ENCODE measurements at places on chromosomes 16 and 17.

DNA sequence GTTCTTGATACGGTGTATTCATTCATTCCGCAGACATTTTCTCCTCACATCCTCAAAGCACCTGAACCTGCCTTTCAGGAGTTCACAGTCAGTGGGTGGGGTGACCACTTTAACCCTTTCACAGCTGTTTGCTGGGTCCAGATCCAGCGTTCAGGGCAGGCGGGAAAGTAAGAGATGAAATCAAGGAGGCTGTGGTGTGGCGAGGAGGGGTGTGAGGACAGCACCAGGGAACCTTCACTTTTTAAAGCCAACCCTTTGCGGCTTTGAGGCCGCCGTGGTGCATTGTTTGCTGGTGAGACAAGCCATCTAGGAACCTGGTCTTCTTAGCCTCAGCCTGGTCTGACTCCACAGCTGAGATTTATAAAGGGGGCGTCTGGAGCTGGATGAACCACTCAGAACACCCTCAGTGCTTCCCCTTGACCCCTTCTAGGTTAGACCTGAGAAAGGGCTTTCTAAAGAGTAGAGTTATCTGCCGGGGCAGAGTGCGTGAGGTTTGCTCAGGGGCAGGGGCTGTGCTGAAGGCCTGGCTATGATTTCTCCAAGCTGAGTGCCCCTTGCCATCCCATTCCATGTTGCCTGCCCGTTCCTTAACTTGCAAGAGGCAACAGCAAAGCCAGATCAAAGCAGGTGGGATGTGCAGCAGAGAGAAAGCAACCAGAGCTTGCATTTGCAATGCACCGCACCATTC is 933 bp downstream of the CCR7 start:
- no peak overlapping the region for H3K27ac ChIP-seq
- H3K4me1 ChIP-seq: no peaks in the 10 kb centered on the region
- DNase-seq: no peak
- H3K4me3 ChIP-seq: no peak overlapping the region
- peaks cover 11% of the 10 kb centered on the region for H3K27me3 ChIP-seq

DNA sequence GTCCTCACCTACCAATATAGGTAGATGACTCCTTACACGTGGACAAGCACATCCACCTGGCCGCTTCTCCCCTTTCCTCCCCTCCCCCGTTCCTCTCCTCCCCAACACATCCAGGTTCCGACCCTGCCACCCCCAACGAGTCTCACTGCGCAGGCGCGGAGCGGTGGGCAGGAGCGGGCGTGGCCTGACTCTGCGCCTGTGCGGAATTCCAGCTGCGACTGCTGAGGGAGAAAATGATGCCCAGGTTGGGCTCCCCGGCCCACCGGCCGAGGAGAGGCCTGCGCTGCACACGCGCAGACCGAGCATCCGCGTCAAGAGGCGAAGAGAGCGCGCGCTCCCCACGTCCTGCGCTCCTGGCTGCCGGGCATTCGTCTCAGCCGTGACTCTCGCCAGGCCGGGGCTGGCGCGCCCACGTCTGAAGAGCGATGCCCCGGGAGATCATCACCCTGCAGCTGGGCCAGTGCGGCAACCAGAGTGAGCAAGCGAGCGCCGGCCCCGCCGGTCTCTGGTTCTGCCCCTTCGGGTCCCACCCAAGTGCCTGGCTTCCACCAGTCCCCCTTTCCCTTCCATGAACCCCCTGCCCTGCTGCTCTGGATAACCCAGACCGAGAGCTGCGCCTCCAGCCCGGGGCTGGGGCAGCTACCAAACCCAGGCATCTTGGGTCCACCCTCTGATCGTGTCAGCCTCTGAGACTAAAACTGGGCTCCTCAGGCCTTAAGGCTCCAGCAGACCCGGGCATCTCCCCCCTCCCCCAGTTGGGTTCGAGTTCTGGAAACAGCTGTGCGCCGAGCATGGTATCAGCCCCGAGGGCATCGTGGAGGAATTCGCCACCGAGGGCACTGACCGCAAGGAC is at the start of gene TUBG2:
Gene TUBG2 (plus strand): TSS at position 206 of the 853 bp plus-strand sequence. CDS start 220 bp downstream, at position 426.
- H3K27ac ChIP-seq: no peak within 1 kb of the TSS
- H3K36me3 ChIP-seq: no peaks in the 10 kb centered on the region
- peaks cover 7% of the 10 kb centered on the region for H3K27me3 ChIP-seq
- DNase-seq: peak; percentile 67

- no peak for DNase-seq
- no peak overlapping the region for H3K4me3 ChIP-seq
- no peaks in the 10 kb centered on the region for H3K27me3 ChIP-seq
- no peaks in the 10 kb centered on the region for H3K4me1 ChIP-seq
- H3K27ac ChIP-seq: no peak overlapping the region
These were observed 34.0 kb upstream of the GOT2 start for GRCh38 chr16:58768145-58768544.

DNA sequence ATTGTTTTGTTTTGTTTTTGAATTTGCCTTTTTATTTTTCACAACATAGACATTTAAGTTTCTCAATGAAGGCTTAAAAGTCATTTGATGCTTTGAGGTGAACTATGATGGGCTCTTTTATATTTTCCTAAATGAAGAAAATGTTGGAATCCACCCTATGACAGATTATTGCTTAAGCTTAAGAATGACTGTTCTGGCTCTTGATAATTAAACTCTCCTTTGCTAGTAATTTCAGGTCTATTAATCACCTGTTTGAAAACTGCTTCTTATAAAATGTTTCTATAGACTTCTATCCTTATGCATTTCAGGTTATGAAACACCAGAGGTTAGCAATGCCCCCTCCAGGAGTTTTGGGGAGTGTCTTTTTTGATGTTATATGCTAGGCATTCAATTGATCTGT is 424.1 kb upstream of the DYNLRB2 start:
- H3K4me3 ChIP-seq: no peak overlapping the region
- no peak for DNase-seq
- no peak overlapping the region for H3K27ac ChIP-seq

DNA sequence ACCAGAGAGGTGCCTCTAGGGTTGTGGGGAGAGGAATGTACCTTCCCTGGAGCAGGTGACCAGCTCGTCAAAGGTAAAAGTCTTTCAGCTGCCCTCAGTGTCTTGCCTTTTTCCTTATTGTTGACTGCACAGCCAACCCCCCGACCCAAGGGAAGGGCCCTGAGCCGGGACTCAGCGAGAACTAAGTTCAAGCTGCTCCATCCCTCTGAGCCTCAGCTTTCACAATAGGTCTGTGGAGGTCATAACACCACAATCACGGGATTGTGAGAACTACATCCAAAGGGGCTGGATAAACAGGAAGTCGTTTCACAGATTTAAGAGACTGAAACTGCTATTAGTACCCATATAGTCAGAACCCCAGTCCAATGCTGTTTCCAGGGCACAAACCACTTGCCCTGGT is 2.6 kb upstream of the KRT36 start:
- H3K4me3 ChIP-seq: no peak overlapping the region
- no peaks in the 10 kb centered on the region for H3K36me3 ChIP-seq
- no peak for DNase-seq
- peaks cover 24% of the 10 kb centered on the region for H3K4me1 ChIP-seq

DNA sequence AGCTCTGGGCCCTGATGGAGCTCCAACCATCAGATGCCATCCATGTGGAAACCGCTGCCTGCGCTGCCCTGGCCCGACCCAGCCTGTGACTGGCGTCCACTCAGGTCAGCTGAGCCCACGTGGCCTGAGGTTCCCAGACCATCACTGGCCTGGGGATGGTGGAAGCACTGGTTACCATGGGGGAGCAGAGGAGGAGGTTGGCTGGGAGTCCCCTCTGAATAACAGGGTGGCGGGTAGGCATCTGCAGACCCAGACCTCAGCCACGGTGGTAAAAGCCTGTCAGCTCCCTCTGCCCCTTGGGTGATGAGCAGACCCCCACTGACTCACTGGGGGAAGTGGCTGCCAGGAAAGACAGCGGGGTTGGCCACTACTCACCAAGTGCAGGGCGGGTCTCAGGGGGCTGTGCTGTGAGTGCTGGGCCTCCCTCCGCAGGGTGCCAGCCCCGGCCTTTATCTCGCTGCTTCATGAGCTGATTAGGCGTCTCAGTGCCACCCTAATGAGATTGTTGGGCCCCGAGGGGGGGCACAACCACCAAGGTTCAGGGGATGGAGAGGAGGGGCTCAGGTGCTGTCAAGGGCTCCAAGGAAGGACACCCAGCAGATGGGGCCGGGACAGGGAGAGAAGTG is at the start of gene PDE6G:
Gene PDE6G (minus strand): TSS at position 425 of the 626 bp plus-strand sequence. CDS start 3,237 bp downstream, outside the sequence.
- H3K4me3 ChIP-seq: no peak within 1 kb of the TSS
- no peaks in the 10 kb centered on the region for H3K27me3 ChIP-seq

DNA sequence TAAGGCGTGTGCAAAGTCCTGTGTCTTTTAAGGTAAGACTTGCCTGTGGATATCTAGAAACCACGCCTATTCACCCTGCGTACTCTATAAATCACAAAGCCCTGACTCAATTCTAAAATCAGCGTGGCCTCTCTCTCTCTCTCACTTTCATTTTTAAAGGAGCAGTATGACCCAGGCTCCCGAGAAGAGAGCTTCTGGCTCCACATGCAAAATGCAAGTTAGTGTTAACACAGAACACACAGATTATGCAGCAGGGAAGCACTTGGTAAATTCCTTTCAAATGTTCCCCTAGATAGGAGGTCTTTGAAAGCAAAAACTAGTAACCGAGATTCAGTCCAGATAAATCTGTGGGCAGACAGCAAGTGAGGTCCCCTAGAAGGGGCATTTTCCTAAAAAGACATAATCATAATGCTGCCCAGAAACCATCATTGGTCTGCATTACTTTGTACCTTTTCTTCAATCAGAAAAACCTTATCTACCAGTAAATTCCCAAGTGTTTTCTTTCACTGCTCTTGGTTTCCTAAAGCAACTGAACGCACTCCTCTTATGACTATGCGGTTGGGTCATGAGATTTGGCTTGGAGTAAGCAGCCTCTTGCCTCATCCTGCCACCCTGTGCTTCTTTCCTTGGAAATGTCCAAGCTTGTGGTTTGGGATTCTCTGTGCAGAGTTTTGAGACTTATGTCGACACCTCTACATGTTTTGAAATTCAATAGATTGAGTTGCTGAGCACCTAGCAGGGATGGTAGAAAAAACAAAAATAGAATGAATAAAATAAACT is 31.7 kb upstream of the KCNJ2 start:
- H3K4me3 ChIP-seq: peak overlapping the region; percentile 23
- peaks cover 12% of the 10 kb centered on the region for H3K4me1 ChIP-seq
- no peaks in the 10 kb centered on the region for H3K27me3 ChIP-seq

GRCh38 chr17:77509599-77509998 is 368.8 kb downstream of the SEC14L1 start:
- H3K4me1 ChIP-seq: no peaks in the 10 kb centered on the region
- DNase-seq: no peak
- H3K36me3 ChIP-seq: no peaks in the 10 kb centered on the region
- H3K4me3 ChIP-seq: no peak overlapping the region
- H3K27me3 ChIP-seq: no peaks in the 10 kb centered on the region

GRCh38 chr16:3787924-3788661 is 70.8 kb upstream of the TRAP1 start:
- H3K27me3 ChIP-seq: no peaks in the 10 kb centered on the region
- peaks cover 77% of the 10 kb centered on the region for H3K36me3 ChIP-seq
- H3K27ac ChIP-seq: no peak overlapping the region
- DNase-seq: no peak
- no peaks in the 10 kb centered on the region for H3K4me1 ChIP-seq
- no peak overlapping the region for H3K4me3 ChIP-seq

GRCh38 chr17:66272811-66273585 is 29.4 kb upstream of the PRKCA start:
- H3K36me3 ChIP-seq: no peaks in the 10 kb centered on the region
- peak; percentile 85 for DNase-seq
- 0 out of 2 replicates have a peak overlapping the region, but pooled peaks have one; percentile 1 for H3K4me3 ChIP-seq
- H3K4me1 ChIP-seq: peaks cover 61% of the 10 kb centered on the region
- H3K27me3 ChIP-seq: no peaks in the 10 kb centered on the region
- H3K27ac ChIP-seq: peak overlapping the region; percentile 87

GRCh38 chr17:3007651-3008121 is 55.7 kb downstream of the OR1D5 start:
- H3K4me3 ChIP-seq: no peak overlapping the region
- H3K36me3 ChIP-seq: no peaks in the 10 kb centered on the region
- no peak overlapping the region for H3K27ac ChIP-seq
- peaks cover 17% of the 10 kb centered on the region for H3K4me1 ChIP-seq
- H3K27me3 ChIP-seq: no peaks in the 10 kb centered on the region

DNA sequence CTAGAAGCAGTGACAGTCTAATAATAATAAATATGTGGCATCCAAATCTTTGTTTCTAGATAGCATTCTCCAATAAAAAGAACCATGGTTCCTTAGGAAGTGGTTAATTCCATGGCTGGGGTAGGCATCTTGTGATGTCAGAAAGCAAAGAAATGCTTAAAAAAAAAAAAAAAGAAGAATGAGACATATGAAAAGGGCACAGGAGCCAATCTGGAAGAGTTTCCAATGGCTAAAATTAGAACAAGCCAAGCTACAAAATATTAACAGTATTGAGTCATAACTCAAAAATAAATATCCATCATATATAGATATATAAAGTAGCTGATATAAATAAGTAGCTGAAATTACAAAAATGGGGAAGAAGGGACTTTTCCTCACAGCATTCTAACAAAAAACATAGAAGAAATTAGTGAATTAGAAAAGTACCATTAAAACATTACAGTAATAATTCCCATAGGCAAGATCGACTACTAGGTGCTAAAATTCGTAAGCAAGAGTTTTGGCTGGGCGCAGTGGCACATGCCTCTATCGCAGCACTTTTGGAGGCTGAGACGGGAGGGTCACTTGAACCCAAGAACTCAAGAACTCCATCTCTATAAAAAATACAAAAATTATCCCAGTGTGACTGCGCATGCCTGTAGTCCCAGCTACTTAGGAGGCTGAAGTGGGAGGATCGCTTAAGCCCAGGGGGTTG is 111.3 kb downstream of the TRIM37 start:
- peaks cover 56% of the 10 kb centered on the region for H3K4me1 ChIP-seq
- H3K4me3 ChIP-seq: no peak overlapping the region
- peaks cover 31% of the 10 kb centered on the region for H3K36me3 ChIP-seq

DNA sequence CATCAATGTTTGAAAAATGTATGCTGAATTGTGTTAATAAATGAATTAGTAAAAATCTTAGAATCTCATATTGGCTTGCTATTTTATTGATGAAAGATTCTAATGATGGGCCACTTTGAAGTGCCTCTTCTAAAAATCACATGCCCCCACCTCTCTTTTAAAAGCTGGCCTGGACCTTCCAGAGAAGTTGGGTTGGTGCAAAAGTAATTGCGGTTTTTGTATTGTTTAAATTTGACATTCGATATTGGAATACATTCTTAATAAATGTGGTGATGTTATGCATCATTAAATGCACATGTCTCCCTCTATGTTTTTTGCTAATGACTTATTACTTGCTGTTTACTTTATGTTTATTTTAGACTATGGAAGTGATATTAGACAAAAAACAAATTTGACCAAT is 314.6 kb upstream of the C16orf82 start:
- H3K36me3 ChIP-seq: no peaks in the 10 kb centered on the region
- H3K27ac ChIP-seq: no peak overlapping the region
- H3K27me3 ChIP-seq: no peaks in the 10 kb centered on the region
- no peaks in the 10 kb centered on the region for H3K4me1 ChIP-seq

DNA sequence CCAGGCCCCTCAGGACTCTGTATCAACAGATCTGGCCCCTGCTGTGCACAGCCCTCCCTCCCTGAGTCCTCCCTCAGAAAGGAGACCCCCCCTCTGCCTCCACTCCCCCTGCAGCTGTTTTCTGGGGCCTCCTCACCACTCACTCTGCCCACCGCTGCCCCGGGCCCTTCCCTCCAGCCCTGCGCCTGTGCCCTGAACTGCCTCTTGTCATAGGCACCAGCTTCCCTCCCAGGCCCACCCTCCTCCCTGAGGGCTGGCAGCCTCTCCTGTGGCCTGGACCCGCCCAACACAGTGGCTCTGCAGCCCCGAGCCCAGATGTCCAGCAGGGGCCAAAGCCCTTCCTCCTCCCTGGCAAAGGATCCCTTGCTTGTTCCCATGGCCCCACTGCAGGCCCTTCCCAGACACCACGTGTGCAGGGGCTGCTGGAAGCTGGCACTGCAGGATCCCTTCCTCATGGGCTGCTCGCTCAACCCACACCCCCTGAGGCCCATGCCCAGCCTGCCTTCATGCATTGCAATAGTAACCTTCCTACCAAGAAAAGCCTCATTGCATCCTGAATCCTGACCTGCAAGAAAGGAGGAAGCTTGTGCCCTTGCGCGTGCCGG is 25.8 kb downstream of the GNPTG start:
- peaks cover 10% of the 10 kb centered on the region for H3K36me3 ChIP-seq
- no peak for DNase-seq
- H3K4me3 ChIP-seq: no peak overlapping the region
- H3K27me3 ChIP-seq: no peaks in the 10 kb centered on the region

Data from SJSA1 (cell line).